ENCODE measurements at places on chromosomes 12 and 14.

GRCh38 chr12:46675736-46676135 is 150.1 kb downstream of the SLC38A4 start:
- DNase-seq, result no peak

- no peak for DNase-seq
These were observed 35.7 kb downstream of the IQSEC3 start for GRCh38 chr12:101969-102878.

DNA sequence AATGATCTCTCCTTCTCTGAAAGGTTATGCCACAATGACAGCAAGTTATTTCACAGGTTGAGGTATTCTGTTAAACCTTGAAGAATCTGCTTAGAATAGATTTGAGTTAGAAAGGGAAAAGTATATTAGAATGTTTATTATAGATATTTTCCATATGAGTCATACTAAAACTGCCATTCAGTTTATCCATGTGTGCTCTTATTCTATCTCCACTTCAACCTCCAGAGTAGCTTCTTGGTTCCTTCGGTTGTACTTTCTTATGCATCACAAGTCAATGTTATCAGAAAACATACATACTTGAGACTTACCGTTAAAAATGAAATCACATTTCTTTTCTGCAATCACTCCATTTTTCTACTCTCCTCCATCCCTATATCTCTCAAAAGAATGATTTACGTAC is 197.7 kb downstream of the BCAT1 start:
- DNase-seq, result peak; percentile 16

DNA sequence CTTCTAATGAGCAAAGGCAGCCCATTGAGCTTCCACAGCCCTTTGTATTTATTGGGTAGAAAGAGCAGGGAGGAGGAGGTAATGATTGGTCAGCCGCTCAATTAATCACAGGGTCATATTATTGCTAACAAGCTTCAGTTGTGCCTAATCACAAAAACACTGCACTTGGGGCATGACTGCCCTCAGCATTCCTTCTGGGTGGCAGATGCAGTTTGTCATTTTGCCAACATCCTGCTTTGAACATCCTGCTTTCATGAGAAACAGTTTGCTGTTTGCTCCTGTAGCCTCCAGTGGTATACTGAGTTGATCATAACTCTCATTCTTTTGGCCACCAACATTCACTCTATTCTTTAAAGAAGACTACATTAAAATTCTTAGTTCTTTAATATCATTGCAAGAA is 462.9 kb upstream of the MIS18BP1 start:
- DNase-seq, result no peak

- no peak for DNase-seq
These were observed 1.4 kb downstream of the BCL11B start for GRCh38 chr14:99270458-99271220.

DNA sequence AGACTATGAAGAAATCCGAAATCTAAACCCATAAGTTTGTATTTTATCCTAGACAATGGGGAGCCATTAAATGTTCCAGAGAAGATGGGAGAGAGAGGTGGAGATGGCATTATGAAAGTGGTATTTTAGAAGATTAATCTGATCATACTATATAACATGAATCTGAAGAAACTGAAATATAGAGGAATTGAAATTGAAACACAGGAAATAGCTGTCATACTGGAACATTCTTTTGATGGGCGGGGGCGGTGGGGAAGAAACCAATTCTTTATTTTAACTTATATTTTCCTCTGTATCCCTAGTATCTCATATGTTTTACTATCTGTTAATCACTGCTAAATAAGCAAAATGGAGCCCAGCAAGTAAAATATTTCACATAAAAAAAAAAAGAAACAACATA is 27.0 kb upstream of the FOXN3 start:
- DNase-seq, result no peak

GRCh38 chr14:76784881-76785280 is 23.6 kb downstream of the VASH1 start:
- DNase-seq, result peak; percentile 68

GRCh38 chr14:105331575-105332349 is 17.2 kb downstream of the PACS2 start:
- no peak for DNase-seq
